ENCODE measurements at places on chromosomes 4 and X. TPM values are rescaled to one million over a fixed set of nuclear protein-coding genes. Genes with fewer than 3 reads are reported as not detected.

DNA sequence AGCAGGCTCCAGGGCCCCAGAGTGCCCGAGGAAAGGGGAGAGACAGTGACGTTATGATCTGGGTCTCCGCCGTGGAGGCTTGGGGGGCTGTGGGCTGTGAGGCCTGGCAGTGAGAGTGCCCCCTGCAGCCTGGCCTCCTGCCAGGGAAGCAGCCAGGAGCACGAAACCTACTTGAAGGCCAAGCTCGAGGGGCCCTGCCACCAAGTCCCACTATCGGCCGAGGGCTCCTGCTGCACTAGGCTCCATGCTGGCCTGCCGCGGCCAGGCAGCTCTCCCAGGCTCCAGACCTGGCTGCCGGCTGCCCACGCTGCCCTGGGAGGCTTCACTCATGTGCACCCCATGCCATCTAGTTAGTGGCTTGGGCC, 18.7 kb downstream of the FLNA start:
- DNase-seq, result no peak
- no peaks in the 10 kb centered on the region for H3K27me3 ChIP-seq
- H3K36me3 ChIP-seq, result peaks cover 9% of the 10 kb centered on the region
- no peak overlapping the region for H3K4me3 ChIP-seq

DNA sequence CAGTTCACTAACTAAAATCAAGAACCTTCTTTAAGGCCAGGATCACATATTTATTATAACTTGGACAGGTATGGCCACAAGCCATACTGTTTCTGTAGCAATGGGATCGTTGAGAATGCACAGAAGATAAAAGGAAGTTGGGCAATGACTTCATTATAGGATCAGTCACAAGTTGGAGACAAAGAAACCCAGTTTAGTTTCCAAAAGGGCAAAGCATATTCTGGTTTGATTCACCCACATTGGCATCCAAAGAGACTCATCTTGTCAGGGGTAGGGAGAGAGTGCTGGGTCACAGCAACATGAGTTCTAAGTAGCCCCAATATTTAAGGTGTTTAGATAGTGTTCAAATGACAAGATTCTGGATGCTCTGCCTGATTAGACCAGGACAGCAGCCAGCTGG, 317.1 kb upstream of the GALNT7 start:
- H3K4me3 ChIP-seq, result no peak overlapping the region
- no peaks in the 10 kb centered on the region for H3K27me3 ChIP-seq
- H3K36me3 ChIP-seq, result no peaks in the 10 kb centered on the region

DNA sequence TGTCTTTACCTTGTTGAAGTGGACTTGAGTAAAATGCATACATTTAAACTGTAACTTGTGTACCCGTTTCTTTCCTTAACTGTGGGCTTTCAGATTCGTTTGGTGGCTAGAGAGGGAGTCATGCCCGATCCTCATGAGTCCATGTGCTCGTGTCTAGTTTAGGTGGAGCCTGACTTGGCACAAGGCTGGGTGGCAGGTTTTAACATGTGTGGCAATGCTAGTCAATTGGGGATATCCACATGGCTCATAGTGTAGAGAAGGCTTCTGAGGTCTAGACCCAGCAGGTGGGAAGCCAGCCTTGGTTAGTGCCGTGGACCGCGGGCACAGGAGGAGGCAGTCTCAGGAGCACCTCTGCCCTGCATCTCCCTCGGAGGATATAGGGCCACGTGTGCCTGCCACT, 48.5 kb upstream of the CLCN4 start:
- DNase-seq, result no peak
- no peak overlapping the region for H3K4me3 ChIP-seq
- H3K27me3 ChIP-seq, result no peaks in the 10 kb centered on the region
- H3K4me1 ChIP-seq, result peaks cover 59% of the 10 kb centered on the region
- peak overlapping the region; percentile 87 for H3K27ac ChIP-seq

- H3K4me1 ChIP-seq, result no peaks in the 10 kb centered on the region
- H3K36me3 ChIP-seq, result no peaks in the 10 kb centered on the region
- no peak overlapping the region for H3K27ac ChIP-seq
- H3K27me3 ChIP-seq, result no peaks in the 10 kb centered on the region
- no peak overlapping the region for H3K4me3 ChIP-seq
These were observed 108.5 kb upstream of the PCDH18 start for GRCh38 chr4:137640838-137641158.

GRCh38 chrX:110286106-110286505, 31.8 kb downstream of the AMMECR1 start:
- no peak for DNase-seq
- H3K4me1 ChIP-seq, result peaks cover 13% of the 10 kb centered on the region
- H3K4me3 ChIP-seq, result no peak overlapping the region
- H3K36me3 ChIP-seq, result peaks cover 26% of the 10 kb centered on the region

DNA sequence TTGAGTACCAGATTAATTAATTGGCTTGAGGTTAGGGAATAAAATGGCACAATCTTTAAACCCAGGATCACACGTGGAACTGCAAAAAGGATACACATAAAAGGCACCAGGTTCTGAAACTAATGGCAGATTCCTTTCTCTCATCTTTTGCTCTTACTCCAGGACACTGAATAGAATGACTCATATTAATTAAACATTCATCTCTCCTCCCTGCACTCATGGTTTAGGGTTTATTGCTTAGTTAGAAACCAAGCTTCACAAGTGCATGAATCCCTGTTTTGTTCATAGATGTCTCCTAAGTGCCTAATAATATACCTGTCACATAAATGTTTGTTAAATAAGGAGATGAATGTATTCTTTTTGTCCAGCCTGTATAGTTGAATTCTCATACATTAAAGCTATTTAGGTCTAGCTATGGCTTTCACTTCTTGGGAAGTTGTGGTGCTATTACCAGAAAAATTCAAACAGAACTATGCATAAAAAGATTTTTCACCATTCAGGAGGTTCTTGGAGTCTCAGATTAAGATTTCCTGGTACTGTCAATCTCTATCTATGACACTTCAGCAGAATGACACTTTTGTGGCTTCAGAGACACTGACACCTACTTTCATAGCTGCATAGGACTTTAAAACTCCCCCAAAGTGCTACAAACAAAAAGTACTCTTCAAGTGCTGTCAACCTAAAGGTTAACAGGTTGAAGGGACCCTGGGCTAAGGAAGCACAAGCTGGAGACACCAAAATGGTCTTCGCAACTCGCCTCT, 7.4 kb downstream of the CORIN start:
- no peak for DNase-seq
- H3K4me3 ChIP-seq, result no peak overlapping the region
- H3K27me3 ChIP-seq, result peaks cover 28% of the 10 kb centered on the region
- H3K36me3 ChIP-seq, result no peaks in the 10 kb centered on the region
- peaks cover 16% of the 10 kb centered on the region for H3K4me1 ChIP-seq
- H3K27ac ChIP-seq, result no peak overlapping the region

DNA sequence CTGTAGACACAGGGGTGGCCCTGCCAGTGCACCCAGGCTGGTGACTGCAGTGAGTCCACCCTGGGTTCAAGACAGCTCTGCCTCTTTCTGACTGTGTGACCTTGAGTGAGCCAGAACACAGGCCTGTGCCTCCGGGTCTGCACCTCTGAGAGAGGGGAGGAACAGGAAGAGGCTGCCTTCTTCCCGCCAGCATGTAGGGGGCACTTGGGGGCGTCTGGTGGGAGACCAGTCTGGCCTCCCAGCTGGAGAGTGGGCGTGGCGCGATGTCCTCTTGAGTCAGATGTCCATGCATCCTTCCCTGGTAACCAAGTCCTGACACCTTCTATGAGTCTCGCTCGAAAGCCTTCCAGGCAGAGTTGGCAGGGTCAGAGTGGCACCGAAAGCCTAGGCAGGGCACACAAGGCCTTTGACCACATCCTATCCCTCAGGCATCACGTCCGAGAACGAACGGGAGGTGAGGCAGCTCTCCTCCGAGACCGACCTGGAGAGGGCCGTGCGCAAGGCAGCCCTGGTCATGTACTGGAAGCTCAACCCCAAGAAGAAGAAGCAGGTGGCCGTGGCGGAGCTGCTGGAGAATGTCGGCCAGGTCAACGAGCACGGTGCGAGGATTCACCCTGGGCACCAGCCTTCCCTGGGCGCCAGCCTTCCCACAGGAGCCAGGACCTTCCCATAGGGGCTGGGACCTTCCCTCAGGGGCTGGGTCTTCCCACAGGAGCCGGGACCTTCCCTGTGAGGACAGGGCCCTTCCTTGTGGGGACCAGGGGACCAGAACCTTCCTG, 21.3 kb downstream of the WFS1 start:
- DNase-seq, result no peak
- no peak overlapping the region for H3K4me3 ChIP-seq
- no peaks in the 10 kb centered on the region for H3K27me3 ChIP-seq
- H3K36me3 ChIP-seq, result no peaks in the 10 kb centered on the region

DNA sequence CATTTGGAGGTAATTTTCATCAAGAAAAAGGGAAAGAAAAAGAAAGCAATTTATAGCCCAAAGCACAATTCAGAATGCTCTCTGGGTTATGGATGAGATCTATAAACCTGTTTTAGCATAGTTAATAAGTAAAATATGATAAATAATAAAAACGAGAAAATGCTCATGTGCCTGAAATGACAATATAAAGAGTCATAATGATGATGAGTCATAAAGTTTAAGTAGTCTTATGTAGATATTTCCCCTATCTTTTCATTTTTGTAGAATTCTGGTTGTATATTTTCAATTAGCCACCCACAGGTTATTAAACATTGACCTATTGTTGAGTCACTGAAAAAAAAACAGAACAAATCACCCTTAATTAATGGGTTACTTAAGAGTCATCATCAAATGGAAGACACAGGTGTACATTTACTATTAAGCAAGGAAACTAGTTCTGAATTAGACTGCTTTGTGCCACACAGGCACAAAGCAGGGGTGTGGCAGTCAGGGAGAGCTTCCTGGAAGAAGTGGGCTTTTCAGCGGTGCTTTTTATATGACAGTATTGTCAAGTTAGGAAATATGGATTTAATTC, 29.3 kb downstream of the BEND4 start:
- H3K27ac ChIP-seq, result no peak overlapping the region
- no peaks in the 10 kb centered on the region for H3K36me3 ChIP-seq
- H3K4me1 ChIP-seq, result no peaks in the 10 kb centered on the region
- H3K27me3 ChIP-seq, result no peaks in the 10 kb centered on the region

- peaks cover 3% of the 10 kb centered on the region for H3K4me1 ChIP-seq
- no peaks in the 10 kb centered on the region for H3K36me3 ChIP-seq
- peaks cover 68% of the 10 kb centered on the region for H3K27me3 ChIP-seq
- H3K4me3 ChIP-seq, result no peak overlapping the region
- no peak for DNase-seq
- peak overlapping the region; percentile 42 for H3K27ac ChIP-seq
These were observed 17.7 kb upstream of the ZIC3 start for GRCh38 chrX:137548261-137548660.

DNA sequence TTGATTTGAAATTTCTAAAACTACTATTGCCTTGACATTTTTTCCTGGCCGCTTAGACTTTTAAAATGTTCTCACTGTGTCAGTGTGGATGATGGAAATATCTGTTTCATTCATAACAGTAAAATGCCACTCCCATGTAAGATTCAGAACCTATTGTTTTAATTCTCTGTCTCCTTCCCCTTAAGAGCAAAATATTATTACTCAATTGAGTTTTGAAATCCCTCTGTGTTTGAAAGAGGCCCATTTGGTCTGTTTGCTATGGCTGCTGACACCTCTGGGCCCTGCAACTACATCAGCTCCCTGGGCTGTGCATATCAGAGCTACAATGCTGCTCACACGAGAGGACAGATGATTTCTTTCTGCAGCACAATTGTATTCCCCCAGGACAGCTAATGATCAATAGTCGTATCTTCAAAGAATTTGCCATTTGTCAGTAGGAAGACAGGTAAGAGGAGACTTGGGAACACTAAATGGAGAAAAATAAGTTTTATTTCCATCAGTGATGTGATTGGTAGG, 388.0 kb upstream of the GALNT7 start:
- H3K36me3 ChIP-seq, result no peaks in the 10 kb centered on the region
- H3K27me3 ChIP-seq, result no peaks in the 10 kb centered on the region
- DNase-seq, result no peak
- H3K4me3 ChIP-seq, result no peak overlapping the region

DNA sequence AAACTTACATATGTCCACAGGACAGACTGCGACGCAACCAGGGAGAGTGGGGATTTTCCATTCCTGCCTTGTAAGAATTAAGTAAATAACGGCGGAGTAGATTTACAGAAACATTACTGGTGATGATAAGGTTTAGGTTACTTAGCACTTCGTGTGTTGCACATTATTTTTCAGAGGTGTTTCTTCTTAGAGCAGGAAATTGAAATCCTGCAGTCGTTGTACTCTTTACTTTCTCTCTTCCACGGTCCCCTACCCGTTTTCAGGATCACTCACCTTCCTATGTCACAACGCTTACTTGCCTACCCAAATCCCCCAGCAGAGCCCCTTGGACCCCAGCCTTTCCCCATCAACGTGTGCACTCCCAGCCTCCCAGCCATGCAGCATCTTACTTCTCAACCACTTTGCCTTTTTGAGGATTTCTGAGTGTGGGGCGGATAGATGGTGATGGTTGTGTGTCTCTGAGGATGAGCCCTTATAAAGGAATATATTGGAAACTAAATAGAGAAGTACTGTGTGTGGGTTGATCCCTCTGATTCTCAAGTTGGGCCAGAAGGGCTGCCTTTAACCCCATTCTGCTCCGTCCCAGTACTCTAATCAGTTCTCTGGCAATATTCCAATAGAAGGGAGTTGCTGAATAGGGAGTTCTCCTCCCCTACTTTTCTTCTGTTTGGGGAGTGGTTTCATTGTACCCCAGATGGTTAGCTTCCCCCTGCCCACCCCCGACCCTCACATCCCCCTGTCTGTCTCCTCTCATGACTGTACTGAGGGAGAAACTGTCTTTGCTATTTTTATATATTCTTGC, 1.6 kb downstream of the MID2 start:
- peaks cover 31% of the 10 kb centered on the region for H3K4me1 ChIP-seq
- H3K27me3 ChIP-seq, result no peaks in the 10 kb centered on the region
- no peak for DNase-seq
- peak overlapping the region; percentile 79 for H3K4me3 ChIP-seq
- H3K27ac ChIP-seq, result peak overlapping the region; percentile 70

GRCh38 chr4:188109157-188109755, at the start of gene TRIML2:
Gene TRIML2 (minus strand): TSS chr4:188109603. CDS start chr4:188105368, 4,235 bp downstream.
- H3K36me3 ChIP-seq, result peaks cover 1% of the 10 kb centered on the region
- DNase-seq, result no peak
- no peaks in the 10 kb centered on the region for H3K4me1 ChIP-seq
- H3K27ac ChIP-seq, result no peak within 1 kb of the TSS
- no peaks in the 10 kb centered on the region for H3K27me3 ChIP-seq
- no peak within 1 kb of the TSS for H3K4me3 ChIP-seq

The TFE3 gene
- 23.3 TPM for total RNA-seq

The TRIM61 gene
- total RNA-seq, result 3.4 TPM

The EXOC1L gene
- not detected for total RNA-seq

The SSX5 gene
- total RNA-seq, result not detected

The PIM2 gene
- total RNA-seq, result 219 TPM
